ENCODE measurements at places on chromosomes 1 and 21.

GRCh38 chr1:60895252-60895651 lies 187.1 kb upstream of the NFIA start:
- no peak for DNase-seq

- DNase-seq: no peak
These were observed 4.0 kb downstream of the SOX13 start for GRCh38 chr1:204076891-204077290.

GRCh38 chr1:157136133-157136532 lies 2.1 kb downstream of the ETV3 start:
- DNase-seq: no peak

- DNase-seq: no peak
These were observed 35.8 kb downstream of the WNT4 start for GRCh38 chr1:22107126-22107525.

DNA sequence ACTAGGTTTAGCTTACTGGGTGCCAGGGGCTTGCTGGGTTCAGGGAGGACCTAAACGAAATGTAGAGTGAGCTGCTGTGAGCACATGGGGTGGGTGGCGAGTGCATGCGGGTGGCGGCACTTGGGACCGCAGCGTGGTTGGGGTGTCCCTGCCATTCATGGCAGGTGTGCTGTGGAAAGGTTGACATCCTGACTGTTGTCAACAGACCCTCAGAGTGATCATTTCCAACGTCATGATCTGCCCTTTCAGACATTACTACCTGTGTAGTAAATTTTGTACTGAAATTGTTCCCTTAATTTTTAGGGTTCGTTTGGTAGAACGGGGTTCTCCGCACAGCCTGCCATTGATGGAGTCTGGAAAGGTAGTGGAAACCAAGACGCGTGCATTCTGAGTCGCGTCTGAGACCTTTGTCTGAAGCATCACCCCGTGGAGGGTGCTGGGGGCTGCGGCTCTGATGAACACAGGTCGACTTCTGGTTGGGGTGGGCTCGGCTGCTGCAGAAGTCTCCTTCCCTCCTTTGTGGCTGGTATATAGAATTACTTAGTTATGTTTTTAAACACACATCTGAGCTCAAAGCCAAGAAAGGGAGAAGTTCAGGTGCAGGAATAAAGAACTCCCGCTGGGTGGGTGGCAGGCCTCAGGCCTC lies 43.3 kb downstream of the S100B start:
- no peak for DNase-seq

DNA sequence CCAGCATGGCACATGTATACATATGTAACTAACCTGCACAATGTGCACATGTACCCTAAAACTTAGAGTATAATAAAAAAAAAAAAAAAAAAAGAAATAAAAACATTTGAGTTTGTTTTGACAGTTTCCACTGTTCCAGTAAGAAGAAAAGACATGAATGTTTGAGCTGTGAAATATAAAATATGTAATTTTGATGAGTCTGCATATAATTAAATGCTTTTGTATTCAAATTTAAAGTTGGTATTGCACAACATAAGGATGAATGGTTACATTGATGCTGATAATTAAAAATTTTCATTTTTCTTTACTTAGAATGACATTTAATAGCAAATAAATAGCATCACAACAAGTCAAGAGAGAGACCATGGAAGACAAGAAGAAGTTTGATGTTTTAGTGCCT lies 212.0 kb upstream of the RRP15 start:
- DNase-seq: no peak

- no peak for DNase-seq
These were observed 22.1 kb upstream of the NPHP4 start for GRCh38 chr1:6014130-6014999.

DNA sequence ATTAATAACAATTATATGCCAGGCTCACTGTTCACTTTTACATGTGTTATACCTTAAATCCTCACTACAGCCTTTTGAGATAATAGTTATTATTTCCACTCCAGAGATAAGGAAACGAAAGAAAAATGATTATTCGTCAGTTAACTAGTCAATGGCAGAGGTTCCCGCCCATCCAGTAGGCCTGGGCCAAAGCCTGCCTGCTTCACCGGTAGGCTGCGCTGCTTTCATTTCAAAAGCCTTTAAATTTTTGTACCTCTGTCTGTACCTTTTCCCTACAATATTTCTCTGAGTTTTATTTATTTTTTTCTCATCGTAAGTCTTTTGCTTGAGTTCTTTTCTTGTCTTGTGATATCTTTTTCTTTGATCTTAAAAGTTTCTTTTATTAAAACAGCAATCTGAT lies 3.6 kb downstream of the GPR52 start:
- DNase-seq: no peak

GRCh38 chr1:208652296-208653160 lies 408.3 kb upstream of the PLXNA2 start:
- DNase-seq: peak; percentile 80

DNA sequence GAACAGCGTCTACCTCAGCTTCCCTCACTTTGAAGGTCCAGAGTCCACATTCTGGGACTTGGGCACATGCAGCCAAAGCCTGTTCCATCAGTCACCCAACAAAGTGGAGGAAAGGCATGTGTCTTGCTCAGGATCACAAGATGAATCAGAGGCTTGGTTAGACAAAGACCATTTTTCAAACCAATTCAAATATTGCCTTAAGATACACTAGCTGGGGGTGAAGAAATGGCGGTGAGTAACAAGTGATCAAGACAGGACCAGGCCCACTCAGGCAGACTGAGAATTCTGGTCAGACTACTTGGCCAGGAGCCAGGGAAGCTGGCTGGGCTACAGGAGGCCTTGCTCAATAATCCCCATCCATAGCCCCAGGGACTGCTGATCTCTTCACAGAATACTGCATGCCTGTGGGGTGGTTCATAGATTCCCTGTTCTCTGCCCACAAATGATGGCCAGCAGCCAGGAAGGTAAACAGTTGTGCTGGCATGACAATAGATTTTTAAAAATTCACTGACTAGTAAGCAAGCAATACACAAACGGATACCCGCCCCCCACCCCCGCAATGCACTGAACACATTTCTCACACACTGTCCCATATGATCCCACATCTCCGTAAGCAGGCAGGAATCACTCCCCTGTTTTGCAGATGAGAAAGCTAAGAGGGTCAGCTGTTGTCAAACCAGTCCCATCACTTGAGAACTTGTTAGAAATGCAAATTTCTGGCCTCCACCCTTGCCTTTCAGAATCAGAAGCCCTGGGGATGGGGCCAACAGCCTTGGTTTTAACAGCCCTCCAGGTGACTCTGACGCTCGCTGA lies 27.2 kb downstream of the ERI3 start:
- peak; percentile 71 for DNase-seq

DNA sequence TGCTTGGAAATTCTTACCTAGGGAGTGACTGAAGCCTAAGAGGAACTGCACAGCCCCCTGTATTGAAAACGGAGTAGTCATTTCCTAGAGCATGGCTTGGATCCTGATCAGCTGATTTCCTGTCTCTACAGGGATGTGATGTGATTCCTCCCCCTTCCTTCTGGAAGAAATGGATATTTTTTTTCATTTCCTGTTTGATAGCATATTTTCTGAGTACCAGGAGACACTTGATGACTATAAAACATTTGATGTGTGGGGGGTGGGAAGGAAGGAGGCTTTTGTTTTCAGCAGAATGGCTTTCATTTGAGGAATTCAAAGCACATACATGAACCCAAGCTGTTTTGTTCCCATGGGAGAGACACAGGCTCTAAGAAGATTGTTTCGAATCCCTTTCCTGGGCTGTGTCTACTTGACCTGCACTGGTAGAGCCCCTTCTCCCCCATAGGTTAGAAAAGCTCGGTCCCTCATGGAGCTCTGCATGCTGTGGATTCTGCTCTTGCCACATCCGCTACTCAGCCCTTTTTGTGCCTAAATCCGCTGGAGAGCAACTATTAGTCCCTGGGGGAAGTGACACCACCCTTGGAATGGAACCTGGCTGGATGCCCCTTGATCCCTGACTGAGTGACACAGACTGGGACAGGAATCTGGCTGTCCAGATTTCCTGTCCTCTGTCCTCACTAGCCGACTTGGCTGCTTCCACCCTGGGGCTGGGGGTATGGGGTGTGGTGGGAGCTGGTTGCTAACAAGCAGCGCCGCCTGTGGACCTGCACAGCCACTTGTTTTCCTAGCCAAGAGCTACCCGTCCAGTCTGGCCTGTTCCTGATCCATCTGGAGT lies 71.8 kb upstream of the MACF1 start:
- peak; percentile 64 for DNase-seq

DNA sequence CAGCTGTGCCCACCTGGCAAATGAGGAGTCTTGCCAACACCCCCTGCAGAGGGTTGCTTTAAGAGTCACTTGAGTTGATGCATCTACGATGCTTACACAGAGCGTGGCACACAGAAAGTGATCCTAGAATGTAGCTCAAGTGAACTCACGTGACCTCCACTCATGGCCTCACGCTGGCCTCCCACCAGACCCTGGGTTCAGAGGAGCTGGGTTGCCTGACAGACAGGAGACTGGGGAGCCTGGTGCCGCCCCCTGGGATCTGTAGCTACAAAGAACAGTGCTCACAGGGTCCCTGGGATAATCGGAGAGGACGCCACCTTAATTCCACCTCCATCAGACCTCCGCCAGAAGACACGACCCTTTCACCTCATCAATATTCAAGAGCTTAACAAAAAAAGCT lies 81.4 kb upstream of the CASZ1 start:
- DNase-seq: no peak

- no peak for DNase-seq
These were observed 5.0 kb upstream of the PTPN7 start for GRCh38 chr1:202165267-202165941.

DNA sequence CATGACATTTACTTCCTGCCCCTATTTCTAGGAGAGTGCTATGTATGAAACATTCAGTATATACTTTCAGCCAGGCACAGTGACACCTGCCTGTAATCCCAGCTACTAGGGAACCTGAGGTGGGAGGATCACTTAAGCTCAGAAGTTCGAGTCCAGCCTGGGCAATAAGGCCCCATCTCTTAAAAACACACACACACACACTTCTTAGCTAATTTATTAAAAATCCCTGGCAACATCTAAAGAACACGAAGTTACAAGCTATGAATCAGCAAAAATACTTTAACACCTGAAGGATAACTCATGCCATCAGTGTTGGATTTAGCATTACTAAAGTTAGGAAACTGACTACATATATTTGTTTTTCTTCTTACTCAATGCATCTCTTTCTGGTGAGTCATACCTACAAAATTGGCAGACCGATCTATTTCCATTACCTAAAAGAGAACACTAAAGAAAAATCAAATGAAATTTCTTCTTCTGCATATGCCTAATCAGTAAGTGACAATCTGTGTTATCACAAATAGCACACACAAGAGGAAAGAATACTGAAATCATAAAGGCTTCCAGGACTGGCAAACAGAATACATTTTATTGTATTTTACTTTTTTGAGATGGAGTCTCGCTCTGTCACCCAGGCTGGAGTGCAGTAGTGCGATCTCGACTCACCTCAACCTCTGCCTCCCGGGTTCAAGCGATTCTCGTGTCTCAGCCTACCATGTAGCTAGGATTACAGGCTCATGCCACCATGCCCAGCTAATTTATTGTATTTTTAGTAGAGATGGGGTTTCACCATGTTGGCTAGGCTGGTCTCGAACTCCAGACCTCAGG lies 41.4 kb downstream of the RNF115 start:
- no peak for DNase-seq

GRCh38 chr1:2159124-2159523 lies 35.4 kb downstream of the FAAP20 start:
- DNase-seq: no peak

DNA sequence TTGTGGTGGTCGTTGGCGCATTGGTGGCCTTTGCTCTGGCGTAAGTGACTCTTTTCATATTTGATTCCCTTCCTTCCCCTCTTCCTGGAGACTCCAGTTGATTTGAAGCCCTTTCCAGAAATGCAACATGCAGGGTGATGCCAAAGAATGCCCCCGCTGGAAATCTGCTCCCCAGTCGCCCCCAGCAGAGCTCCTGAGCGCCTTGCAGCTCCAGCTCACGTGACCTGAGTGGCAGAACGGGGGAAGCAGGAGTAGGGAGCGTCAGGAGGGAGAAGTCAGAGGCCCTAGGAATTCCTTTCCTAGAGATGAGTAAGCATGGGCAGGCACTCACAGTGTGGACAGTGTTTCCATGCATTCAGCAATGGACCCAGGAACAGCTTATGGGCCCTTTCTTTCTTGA lies 255.9 kb downstream of the CACNA1E start:
- DNase-seq: no peak

DNA sequence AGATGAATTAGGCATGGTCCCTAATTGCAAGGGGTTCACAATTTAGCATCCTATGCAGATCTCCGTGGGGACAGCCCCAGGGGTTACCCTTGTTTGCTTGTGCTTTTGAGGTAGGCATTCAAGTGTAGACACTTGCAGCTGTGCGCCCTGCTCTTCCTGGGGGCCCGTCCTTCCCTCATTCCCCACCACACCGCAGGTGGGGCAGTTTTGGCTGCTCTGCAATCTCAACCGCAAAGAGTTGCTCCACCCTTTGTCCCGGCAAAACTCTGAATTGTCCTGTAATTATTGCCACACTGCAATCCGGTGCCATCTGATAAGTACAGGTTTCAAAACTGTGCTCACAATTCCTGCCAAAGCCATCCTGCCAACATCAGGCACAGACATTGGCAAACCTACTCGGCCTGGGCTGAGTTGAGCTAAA lies 65.4 kb upstream of the LYST start:
- DNase-seq: no peak

DNA sequence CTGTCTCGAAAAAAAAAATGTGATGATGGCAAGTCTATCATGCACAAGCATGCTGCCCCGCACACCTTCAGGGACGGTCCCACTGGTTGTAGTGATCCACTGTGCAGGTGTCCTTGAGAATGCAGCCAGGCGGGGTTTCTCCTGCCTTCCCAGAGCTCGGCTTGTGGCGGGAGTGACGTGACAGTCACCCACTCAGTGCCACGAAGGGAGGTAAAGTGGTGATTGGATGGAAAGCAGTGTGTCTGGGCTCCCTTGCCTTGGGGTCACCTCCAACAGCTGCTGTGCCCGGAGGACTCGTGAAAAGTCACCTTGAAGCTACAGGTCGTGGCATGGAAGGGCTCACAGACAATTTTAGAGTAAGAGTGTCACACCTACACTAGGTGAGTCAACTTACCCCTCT lies 33.5 kb upstream of the TRIM17 start:
- no peak for DNase-seq

- DNase-seq: no peak
These were observed 520.2 kb downstream of the PTPRU start for GRCh38 chr1:29756498-29756897.

- no peak for DNase-seq
These were observed 300.5 kb downstream of the BRINP2 start for GRCh38 chr1:177471244-177471643.

- no peak for DNase-seq
These were observed 466.8 kb downstream of the DSCAM start for GRCh38 chr21:40379881-40380810.

Measured in SK-N-SH (cell line).